SW 1271 (cell line): ENCODE measurements at places on chromosomes 5 and 9.
A peak's percentile ranks its signal among the peaks of the same experiment; 100 is the strongest.

- DNase-seq = no peak
These were observed 315.2 kb downstream of the ARHGAP26 start for GRCh38 chr5:143085319-143085917.

DNA sequence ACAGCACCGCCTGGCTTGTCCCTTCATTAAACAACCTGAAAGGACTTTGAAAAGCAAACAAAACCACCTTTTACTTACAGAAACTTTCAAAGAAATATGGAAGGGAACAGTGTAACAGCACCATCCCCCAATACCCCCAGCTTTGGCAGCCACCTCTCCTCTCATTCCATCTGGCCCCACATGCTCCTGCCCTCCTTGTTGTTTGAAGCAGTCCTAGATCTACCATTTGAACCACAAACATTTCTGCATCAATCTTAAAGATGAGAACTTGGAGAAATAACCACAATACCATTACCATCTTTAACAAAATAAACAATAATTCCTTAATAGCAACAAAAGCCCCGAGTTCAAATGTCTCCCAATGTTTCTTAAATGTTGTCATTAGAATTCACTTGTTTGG is 17.8 kb upstream of the COL15A1 start:
- no peak for DNase-seq

GRCh38 chr9:27838876-27839275 is 265.6 kb upstream of the C9orf72 start:
- DNase-seq = no peak

- no peak for DNase-seq
These were observed 31.7 kb downstream of the GSN start for GRCh38 chr9:121299467-121300282.

- DNase-seq = no peak
These were observed 47.8 kb downstream of the RNF145 start for GRCh38 chr5:159161361-159162214.

DNA sequence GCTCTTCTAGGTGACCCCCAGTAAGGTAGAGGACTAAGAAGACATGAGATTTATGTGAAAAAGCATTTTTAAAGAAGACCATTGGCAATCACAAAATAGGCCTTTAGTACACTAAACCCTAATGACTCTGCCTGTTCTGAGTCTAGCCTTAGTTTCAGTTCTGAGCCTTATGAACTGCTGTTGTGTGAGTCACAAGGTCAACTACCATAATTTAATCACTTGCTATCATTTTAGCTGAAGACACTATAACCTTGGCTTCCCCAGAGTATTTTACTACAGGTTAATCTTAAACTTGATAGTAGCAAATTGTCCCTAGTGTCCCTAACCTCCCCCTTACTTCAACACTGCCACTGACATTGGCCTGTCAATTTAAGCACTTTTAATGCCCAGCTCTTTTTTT is 34.4 kb downstream of the APC start:
- no peak for DNase-seq

GRCh38 chr9:124698265-124698664 is 72.8 kb downstream of the NR6A1 start:
- no peak for DNase-seq

DNA sequence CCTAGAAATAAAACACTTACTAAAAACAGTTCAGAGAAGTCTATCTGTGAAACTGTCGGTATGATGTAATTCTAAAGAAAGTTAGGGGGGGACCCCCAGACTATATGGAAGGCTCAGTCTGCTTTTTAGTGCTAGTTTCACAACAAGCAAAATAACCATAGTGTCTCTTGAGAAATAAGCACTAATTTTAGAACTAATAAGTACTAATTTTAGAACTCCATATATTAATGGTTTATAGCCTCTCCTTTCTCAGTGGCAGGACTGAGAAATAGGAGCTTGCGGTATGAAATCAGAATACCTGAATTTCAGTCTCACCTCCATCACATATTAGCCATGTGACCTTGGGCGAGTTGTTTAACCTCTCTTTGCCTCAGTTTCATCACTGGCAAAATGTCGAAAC is 1.4 kb upstream of the PHF24 start:
- no peak for DNase-seq

DNA sequence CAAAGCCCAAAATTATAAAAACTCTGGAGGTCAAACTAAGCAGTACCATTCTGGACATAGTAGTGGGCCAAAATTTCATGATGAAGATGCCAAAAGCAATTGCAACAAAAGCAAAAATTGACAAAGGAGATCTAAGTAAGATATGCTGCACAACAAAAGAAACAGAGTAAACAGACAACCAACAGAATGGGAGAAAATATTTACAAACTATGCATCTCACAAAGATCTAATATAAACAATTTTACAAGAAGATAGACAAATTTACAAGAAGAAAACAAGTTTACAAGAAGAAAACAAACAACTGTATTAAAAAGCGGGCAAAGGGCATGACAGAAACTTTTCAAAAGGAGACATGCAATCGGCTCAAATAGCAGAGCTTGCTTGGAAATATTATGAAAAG is 396.9 kb downstream of the CDH9 start:
- no peak for DNase-seq

DNA sequence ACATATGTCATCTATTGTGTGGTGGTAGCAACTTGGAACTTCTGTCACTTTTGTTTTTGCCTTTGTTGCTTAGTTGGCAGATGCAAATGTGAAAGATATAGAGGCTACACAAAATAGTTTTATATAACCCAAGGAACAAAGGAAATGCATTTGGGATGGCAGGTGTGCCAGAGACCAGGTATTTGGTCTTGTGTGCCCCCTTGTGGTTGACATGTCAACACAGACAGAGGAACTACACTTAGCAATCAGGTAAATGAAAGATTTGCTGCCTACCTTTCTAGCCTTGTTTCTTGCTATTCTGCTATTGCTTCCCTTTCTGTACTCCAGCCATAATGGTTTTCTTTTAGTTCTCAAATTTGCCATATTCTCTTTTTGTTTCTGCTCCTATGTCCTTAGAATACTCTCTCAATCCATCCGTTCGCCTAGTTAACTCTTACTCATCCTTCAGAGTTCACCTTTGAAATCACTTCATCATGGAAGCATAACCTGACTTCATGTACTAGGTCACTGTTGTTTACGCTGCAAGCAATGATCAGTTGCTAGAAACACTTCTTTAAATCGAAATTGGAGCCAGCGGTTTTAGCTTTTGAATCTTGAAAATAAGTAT is 119.5 kb downstream of the TRPM3 start:
- DNase-seq = peak; percentile 21

- no peak for DNase-seq
These were observed 115.3 kb upstream of the MSX2 start for GRCh38 chr5:174609116-174609515.

DNA sequence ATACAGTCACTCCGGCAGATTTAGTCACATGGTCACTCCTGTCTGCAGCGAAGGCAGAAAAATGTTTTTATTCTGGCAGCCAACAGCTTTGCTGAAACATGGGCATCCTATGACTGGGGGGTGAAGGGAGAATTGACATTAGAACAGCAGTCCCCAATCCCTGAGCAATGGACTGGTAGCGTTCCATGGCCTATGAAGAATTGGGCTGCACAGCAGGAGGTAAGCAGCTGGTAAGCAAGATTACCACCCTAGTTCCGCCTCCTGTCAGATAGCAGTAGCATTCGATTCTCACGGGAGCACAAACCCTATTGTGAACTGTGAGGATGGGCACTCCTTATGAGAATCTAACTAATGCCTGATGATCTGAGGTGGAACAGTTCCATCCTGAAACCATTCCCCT is 93.1 kb upstream of the FTMT start:
- no peak for DNase-seq

DNA sequence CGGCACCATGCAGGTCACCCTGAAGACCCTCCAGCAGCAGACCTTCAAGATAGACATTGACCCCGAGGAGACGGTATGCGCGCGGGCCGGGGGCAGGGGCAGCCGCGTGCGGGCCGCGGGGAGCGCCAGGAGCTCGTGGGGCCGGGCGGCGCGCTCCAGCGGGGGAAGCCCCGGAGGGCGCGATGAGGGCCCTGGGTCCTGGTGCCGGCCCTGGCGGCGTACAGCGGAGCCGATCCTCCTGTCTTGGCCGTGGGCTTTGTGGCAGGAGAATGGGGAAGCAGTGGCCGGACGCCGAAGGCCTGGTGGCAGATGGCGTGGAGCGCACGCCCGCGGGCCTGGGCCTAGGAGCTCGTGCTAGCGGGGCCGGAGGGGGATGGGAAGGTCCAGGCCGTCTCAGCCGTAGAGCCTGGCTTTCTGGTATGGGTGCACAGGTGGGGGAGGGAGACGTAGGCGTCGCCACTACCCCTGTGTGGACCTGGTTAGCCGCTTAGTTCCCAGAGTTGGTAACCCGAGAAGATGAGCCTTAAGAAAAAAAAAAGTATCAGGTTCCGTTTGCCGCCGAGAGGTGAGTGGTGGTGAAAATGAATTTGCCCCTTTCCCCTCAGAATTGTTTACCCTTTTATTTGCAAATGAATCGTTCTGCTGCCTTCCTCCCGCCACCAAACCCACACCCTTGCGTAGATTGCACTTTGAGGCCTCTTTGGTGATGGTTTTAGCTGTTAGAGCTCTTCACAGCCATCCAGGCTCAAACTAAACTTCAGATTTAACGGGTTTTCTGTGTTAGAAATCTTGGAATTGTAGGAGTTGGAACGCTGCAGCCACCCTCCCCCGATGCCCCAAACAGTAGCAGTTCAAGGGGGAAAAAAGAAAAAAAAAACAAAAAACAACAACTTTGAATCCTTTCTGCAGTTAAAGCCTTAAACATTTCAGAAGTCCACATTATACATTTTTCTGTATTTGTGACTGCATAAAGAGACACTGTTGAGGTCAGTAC is 841 bp downstream of the RAD23B start:
- DNase-seq = peak; percentile 78

DNA sequence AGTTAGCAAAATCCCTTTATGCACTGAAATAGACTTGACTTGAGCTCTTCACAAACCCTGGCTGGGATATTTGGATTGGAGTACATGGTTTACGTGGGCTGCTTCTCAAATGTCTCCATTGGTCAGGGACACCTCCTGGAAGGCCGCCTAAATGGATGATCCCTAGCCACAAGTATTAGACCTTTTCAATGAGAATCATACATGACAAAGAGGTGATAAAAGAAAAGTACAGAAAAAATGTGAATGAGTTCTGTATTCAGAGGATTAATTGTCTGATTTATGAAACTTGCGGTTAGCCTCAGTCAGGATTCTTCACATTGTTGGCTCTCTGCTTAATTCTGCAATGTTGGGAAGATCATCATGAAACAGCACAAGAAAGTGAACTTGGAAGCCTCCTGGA is 752.8 kb upstream of the ADAMTS16 start:
- no peak for DNase-seq

GRCh38 chr5:125987677-125988255 is 435.4 kb upstream of the GRAMD2B start:
- no peak for DNase-seq
